NCI-H1417 treated with DMSO at 0.1 percent for 48 hours (cell line): ENCODE measurements at places on chromosomes 5 and 9.

DNA sequence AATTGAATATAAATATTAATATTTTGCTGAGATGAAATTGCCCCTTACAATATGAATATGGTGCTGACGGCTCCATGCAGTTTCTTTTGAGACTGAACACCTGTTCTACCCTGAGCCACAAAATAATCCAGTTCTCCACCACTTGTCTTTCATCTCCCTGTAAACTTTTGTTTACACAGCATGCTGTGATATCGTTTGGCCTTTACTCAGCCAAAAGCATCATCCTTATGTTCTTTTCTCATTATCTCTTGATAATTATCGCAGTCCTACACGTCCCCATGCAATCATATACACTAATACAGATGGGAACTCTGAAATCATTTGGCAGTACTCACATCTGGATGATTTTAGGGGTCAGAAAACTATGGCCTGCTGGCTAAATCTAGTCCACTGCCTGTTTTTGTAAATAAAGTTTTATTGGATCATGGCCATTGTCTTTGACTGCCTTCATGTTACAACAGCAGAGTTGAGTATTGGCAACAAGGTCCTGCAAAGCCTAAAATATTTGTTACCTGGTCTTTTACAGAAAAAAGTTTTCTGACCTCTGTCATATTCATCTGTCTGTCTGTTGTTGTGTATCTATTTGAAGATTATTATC is 53.3 kb downstream of the AOPEP start:
- DNase-seq = no peak

DNA sequence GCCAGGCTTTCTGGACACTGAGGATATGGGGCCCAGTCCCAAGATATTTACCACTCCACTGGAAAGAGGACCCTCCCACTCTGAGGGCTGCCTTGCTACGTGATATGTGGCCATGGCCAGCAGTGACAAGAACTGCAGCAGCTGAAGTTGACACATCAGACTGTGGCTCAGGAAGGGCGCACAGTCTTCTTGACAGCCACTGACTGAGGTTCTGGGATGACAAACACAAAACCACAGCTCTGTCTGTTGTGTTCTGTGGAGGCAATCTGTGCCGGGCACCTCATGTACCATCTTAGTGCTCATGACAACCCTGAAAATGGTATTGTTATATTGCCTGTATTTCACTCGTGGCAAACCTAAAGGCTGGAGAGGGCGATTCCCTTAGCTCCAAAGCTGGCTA is 16.9 kb downstream of the FSTL4 start:
- no peak for DNase-seq

DNA sequence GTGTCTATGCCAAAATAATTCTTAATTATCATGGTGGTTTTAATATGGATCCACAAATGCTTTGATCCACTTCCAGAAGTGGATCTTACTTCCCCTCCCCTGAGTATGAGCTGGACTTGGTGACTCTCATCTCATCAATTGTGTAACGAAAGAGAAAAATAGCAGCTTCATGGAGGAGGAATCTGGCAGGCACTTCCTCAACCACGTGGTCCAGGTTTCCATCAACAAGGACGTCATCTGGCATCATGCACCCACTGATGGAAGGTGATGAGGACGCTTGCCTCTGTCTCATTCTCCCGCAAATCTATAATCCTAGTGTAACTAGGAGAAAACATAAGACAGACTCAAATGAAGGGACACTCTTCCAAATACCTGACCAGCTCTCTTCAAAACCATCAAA is 54.6 kb upstream of the S1PR3 start:
- no peak for DNase-seq

- no peak for DNase-seq
Measured at GRCh38 chr5:504326-505154, 19.7 kb downstream of the SLC9A3 start.

- no peak for DNase-seq
Measured at GRCh38 chr9:80086822-80087345, 515.1 kb downstream of the TLE4 start.
